ENCODE measurements at places on chromosomes 1 and 21. TPM values are rescaled to one million over a fixed set of nuclear protein-coding genes. Genes with fewer than 3 reads are reported as not detected.

KLHDC8A gene
- 56.8 TPM for polyA plus RNA-seq

ACTL8 gene
- polyA plus RNA-seq = 0.23 TPM

RUNX3 gene
- 0.42 TPM for polyA plus RNA-seq

OVAAL gene
- not detected for polyA plus RNA-seq

PDC gene
- polyA plus RNA-seq = 0.56 TPM

CHODL gene
- polyA plus RNA-seq = 31.8 TPM

KIRREL1 gene
- 29.4 TPM for polyA plus RNA-seq

NHLH1 gene
- polyA plus RNA-seq = 4.9 TPM

RBM11 gene
- 10.1 TPM for polyA plus RNA-seq

HSD3B2 gene
- not detected for polyA plus RNA-seq

ZMYND12 gene
- polyA plus RNA-seq = 3.1 TPM

HES5 gene
- 24.1 TPM for polyA plus RNA-seq
